ENCODE measurements at places on chromosomes 12 and 14. TPM values are rescaled to one million over a fixed set of nuclear protein-coding genes. Genes with fewer than 3 reads are reported as not detected.

Gene MSRB3
- total RNA-seq = 1.4 TPM

Gene CLEC9A
- not detected for total RNA-seq

Gene WDHD1
- total RNA-seq = 44.4 TPM

Gene REP15
- total RNA-seq = 0.64 TPM

Gene SERPINA12
- total RNA-seq = not detected

Gene PTCSC3
- not detected for total RNA-seq

Gene KLRD1
- not detected for total RNA-seq

Gene SYCP3
- not detected for total RNA-seq

Gene SLC4A8
- total RNA-seq = 0.07 TPM

Gene SPIC
- total RNA-seq = not detected
